ENCODE measurements at places on chromosomes 1 and 21. TPM values are rescaled to one million over a fixed set of nuclear protein-coding genes. Genes with fewer than 3 reads are reported as not detected.
A peak's percentile ranks its signal among the peaks of the same experiment; 100 is the strongest.

Gene TSPAN2
- total RNA-seq, result 10.7 TPM

Gene LCE3D
- total RNA-seq, result not detected

Gene IVL
- total RNA-seq, result not detected

Gene TENT5C
- 1.0 TPM for total RNA-seq

Gene DSCAM
- 25.5 TPM for total RNA-seq

Gene HPDL
- 10.1 TPM for total RNA-seq

DNA sequence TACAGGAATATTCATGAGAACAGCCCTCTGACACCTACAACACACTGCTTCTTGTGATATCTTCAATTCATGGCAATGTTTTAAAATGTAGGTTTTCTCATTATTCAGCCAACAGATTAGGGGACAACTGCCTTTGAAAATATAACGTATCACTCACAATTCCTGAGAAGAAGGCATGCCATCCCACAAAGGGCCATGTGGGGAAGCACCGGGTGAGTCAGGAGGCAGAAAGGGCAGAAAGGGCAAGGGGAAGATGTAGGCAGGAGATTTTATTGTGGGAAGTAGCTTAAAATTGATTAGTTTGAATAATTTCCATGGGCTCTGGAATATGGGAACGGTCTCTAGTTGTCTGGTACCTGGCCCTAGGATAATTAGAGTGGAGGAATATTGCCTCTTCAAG, 165.7 kb downstream of the HHIPL2 start:
- DNase-seq, result no peak
- H3K4me3 ChIP-seq, result no peak overlapping the region
- no peaks in the 10 kb centered on the region for H3K4me1 ChIP-seq
- no peaks in the 10 kb centered on the region for H3K27me3 ChIP-seq
- H3K27ac ChIP-seq, result no peak overlapping the region

- DNase-seq, result no peak
- H3K4me3 ChIP-seq, result no peak overlapping the region
Measured at GRCh38 chr21:32015461-32016139, 142.8 kb downstream of the HUNK start.

GRCh38 chr1:50109116-50109515, 396 bp downstream of the ELAVL4 start:
- H3K4me1 ChIP-seq, result no peaks in the 10 kb centered on the region
- no peak for DNase-seq
- no peaks in the 10 kb centered on the region for H3K27me3 ChIP-seq

DNA sequence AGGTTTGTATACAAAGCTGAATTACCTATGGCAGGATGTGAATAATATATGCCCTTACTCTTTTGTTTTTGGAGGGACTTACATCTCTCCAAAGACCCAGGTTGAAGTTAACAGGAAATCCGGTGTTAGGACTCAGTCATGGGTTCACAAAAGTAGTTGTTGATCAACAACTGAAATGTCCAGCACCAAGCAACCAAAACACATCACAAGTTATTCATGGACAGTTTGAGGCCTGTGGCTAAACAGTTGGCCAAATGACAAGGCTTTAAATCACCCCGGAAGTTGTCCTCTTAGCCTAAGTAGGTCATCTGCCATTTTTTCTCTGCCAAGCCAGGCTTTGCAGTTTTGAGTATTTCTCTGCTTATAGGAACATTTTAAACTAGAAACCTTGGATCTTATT, 89.9 kb downstream of the CD247 start:
- no peaks in the 10 kb centered on the region for H3K4me1 ChIP-seq
- no peaks in the 10 kb centered on the region for H3K27me3 ChIP-seq
- H3K27ac ChIP-seq, result no peak overlapping the region
- DNase-seq, result no peak

DNA sequence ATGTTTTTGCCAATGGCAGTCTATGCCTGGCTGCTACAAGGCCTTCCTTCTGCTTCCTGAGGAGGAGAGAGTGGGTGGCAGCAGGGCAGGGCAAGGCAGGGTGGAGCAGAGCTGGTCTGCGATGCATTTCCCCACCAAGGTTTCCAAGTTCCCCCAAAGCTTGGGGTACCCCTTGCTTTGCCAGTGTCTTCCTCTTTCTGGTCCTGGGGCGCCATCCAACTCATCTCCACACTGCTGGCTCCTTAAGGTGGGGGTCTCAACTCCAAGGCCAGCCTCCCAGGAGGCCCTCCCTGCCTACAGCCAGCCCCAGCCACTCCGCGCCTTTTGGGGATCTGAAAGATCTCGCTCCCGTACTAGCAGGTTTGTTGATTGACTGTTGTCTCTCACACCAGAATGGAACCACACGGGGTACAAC, 3.9 kb upstream of the SKI start:
- no peaks in the 10 kb centered on the region for H3K4me1 ChIP-seq
- H3K36me3 ChIP-seq, result no peaks in the 10 kb centered on the region
- H3K27me3 ChIP-seq, result no peaks in the 10 kb centered on the region
- DNase-seq, result no peak
- H3K27ac ChIP-seq, result no peak overlapping the region

DNA sequence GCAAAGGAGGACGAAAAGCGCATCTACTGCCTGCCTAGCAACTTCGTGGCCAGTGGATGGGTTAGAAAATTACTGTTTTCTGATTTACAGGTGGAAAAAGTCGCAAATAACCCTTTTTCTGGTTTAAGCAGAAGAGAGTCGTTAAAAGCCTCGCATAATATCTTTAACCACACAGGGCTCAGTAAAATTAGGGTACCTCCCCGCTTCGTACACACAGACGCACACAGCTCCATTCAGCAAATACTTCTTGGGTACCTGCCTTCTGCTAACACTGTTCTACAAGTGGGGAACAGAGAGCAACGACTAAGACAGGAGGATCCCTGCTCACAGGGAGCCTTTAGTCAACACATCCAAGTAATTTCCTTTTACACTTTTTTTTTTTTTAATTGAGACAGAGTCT, 704 bp downstream of the ALG6 start:
- no peak for DNase-seq
- peak overlapping the region; percentile 89 for H3K4me3 ChIP-seq
- no peaks in the 10 kb centered on the region for H3K4me1 ChIP-seq
- H3K27ac ChIP-seq, result no peak overlapping the region
- no peaks in the 10 kb centered on the region for H3K36me3 ChIP-seq

- H3K36me3 ChIP-seq, result no peaks in the 10 kb centered on the region
- DNase-seq, result no peak
- no peaks in the 10 kb centered on the region for H3K27me3 ChIP-seq
- H3K27ac ChIP-seq, result no peak overlapping the region
Measured at GRCh38 chr1:156510709-156511108, 10.1 kb upstream of the MEF2D start.

DNA sequence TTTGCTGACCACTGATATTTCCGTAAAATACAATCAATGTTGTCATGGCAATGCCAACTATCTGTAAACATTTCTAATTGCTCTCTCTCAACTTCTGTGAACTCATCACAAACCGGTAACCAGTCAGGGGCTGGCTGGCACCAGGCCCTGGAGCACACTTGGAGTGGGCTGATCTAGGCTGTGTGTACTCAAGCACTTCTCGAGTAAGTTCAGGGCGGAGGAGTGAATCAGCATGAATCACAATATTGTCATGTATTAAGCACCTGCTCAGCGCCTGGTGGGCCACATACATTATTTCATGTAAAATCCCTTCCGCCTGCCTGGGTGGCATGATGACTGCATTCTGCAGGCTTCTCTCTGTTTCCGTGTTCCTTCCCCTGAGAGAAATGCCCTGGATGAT, 212.4 kb downstream of the FOXD2 start:
- H3K4me3 ChIP-seq, result no peak overlapping the region
- H3K4me1 ChIP-seq, result no peaks in the 10 kb centered on the region
- no peak overlapping the region for H3K27ac ChIP-seq
- H3K36me3 ChIP-seq, result no peaks in the 10 kb centered on the region
- peak; percentile 38 for DNase-seq

DNA sequence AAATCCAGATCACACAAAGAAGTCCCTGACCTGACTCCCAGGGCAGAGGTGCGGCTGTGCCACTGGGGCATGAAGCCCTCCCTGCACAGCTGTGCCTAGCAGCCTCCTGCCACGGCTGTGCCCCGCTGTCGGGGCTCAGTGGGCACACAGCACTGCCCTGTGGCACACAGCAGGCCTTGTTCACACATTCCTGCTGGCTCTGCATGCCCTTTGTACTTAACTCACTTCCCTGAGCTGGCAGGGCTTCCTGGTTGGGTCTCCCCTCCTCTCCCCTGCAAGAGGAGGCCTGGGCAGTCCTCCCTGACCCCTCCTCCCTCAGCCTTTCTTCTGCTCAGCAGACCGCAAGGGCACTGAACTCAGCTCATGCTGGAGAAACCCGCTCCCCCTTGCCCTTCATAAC, 14.8 kb downstream of the LHX4 start:
- H3K27me3 ChIP-seq, result peaks cover 33% of the 10 kb centered on the region
- no peaks in the 10 kb centered on the region for H3K36me3 ChIP-seq
- DNase-seq, result no peak
- no peak overlapping the region for H3K27ac ChIP-seq
- H3K4me1 ChIP-seq, result no peaks in the 10 kb centered on the region
- no peak overlapping the region for H3K4me3 ChIP-seq

DNA sequence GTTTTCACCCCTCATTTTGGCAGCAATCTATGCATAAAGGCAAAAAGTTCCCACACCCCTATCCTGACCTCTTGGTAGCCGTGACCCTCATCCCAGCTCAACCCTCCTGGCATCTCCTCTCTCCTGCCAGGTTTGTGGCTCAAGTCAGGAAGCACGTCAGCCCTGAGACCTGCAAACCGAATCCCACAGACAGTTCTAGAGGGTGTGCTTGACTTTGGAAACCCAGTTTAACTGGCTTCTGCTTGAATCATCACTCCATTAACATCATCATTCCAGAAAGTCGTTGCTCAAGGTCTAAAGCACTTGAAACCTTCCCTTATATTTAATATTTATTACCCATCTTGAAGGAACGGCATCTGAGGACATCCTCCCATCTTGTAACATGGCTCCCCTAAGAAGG, 133.4 kb upstream of the ERG start:
- H3K4me1 ChIP-seq, result no peaks in the 10 kb centered on the region
- H3K4me3 ChIP-seq, result no peak overlapping the region
- H3K36me3 ChIP-seq, result no peaks in the 10 kb centered on the region
- no peak for DNase-seq
- no peaks in the 10 kb centered on the region for H3K27me3 ChIP-seq

- DNase-seq, result no peak
- H3K4me1 ChIP-seq, result peaks cover 6% of the 10 kb centered on the region
- H3K27me3 ChIP-seq, result no peaks in the 10 kb centered on the region
- H3K36me3 ChIP-seq, result no peaks in the 10 kb centered on the region
Measured at GRCh38 chr1:189315035-189315901, 1162.4 kb downstream of the BRINP3 start.

GRCh38 chr1:167469280-167469965, 48.9 kb downstream of the CD247 start:
- H3K4me3 ChIP-seq, result no peak overlapping the region
- H3K4me1 ChIP-seq, result peaks cover 6% of the 10 kb centered on the region
- H3K36me3 ChIP-seq, result no peaks in the 10 kb centered on the region

- no peaks in the 10 kb centered on the region for H3K4me1 ChIP-seq
- H3K4me3 ChIP-seq, result no peak overlapping the region
- no peaks in the 10 kb centered on the region for H3K36me3 ChIP-seq
- DNase-seq, result peak; percentile 84
- no peak overlapping the region for H3K27ac ChIP-seq
Measured at GRCh38 chr1:180213401-180214170, 16.5 kb upstream of the LHX4 start.

DNA sequence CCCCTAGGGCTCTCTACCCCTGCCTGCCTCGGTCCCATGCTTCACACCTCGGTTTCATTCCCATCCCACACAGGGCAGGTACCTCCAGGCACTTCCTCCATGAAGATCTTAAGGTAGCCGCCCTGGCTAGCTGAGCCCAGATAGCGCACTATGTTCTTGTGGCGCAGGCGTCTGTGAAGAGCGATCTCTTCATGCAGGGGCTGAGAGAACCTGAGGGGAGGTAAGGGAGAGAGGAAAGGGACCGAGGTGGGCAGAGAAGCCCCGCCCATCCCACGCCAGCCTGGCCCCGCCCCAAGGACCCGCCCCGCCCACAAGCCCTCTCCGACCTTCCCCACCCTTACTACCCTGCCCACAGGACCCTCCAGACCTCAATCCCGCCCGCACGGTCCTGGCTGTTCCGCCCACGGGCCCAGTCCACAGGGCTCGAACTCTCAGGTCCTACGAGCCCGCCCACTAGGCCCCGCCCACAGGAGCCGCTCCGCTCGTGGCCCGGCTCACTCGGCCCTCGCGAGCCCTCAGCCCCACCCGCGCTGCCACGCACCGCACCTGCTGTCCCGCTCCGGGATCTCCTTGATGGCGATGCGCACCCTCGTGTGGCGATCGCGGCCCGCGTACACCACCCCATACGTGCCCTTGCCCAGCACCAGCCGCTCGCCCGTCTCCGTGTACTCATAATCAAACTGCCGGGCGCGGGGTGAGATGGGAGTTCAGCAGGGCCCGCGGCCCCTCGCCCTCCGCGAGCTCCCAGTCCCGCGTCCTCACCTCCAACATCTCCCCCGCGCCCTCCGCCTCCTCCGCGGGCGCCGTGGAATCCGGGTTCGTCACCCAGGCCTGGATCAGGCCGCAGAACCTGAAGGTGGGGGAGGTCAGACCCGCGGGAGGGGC, 6.4 kb downstream of the MAP3K6 start:
- H3K27ac ChIP-seq, result no peak overlapping the region
- no peaks in the 10 kb centered on the region for H3K4me1 ChIP-seq
- DNase-seq, result peak; percentile 81
- H3K27me3 ChIP-seq, result peaks cover 44% of the 10 kb centered on the region
- H3K4me3 ChIP-seq, result peak overlapping the region; percentile 71
- H3K36me3 ChIP-seq, result no peaks in the 10 kb centered on the region

DNA sequence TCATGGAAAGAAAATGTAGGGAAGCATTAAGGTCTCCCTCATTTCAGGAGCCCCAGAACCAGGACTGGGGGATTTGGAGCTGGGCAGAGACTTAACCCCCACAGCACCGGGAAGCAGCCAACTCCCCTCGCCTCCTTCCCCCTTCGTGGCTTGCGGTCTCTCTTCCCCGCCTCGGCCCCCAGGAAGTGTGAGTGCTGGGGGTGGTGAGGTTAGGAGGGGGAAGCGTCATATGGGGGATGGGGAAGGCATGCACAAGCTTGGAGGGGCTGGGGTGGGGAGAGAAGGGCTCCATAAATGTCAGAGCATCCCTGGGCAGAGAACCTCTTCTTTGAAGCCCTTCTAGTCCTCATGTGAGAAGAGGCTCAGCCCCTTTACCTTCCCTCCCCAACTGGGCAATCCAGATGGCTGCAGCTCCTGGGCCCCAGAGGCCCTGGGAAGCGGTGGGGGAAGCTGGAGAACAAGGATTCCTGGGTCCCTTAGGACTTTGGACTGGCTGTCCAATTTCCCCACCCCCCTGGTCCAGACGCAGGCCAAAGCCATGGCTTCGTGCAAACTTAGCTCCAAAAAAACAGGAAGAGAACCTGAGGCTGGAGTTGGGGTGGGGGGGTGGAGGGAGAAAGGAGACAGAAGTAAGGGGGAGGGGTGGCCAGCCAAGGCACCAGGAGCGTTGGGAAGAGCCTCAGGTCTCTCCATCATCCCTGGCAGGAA, 7.8 kb downstream of the ZBTB7B start:
- no peaks in the 10 kb centered on the region for H3K27me3 ChIP-seq
- peaks cover 7% of the 10 kb centered on the region for H3K36me3 ChIP-seq
- H3K27ac ChIP-seq, result no peak overlapping the region
- no peak overlapping the region for H3K4me3 ChIP-seq

GRCh38 chr1:71964188-71964587, 318.2 kb downstream of the NEGR1 start:
- H3K27me3 ChIP-seq, result no peaks in the 10 kb centered on the region
- H3K36me3 ChIP-seq, result no peaks in the 10 kb centered on the region
